ENCODE measurements at places on chromosomes 2 and 18. TPM values are rescaled to one million over a fixed set of nuclear protein-coding genes. Genes with fewer than 3 reads are reported as not detected.

DNA sequence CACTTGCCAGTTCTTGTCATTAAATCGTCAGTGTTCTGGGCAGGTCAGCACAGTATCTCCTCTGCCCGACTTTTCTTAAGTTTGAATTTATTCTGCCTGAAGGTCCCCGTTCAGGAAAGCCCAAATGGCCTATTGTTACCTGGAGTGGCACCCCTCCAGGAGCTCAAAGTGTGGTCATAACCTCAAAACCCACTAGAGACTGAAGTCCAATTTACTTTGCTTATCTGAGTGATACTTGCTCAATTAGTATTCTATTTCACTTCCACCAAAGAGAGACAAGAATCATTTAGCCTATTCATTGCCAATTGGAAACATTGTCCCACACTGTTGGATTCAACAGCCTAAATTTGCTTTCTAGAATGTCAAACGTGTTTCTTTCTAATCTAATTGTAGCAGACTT is 375.3 kb downstream of the LNPK start:
- no peak for DNase-seq

DNA sequence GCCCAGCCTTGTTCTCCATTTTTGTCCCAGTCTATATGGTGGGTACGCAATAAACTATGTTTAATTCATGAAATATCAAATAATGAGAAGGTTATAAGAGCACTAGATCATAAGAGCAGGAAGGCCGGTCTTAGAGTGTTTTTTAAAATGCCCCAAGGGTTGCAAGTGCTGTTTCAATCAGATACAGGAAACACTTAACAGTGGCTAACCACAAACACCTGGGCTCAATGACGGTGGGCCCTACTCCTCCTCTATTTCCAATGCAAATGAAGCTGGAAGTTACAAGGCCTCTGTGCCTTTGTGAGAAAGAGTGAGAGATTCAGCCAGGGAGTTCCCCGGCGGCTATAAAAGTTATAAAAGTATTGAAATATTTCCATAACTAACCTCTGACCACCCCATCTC is 18.9 kb upstream of the WDR33 start:
- DNase-seq: peak; percentile 60

The KIF1A gene
- total RNA-seq: not detected

The CCL20 gene
- 1.4 TPM for total RNA-seq

The CTAGE1 gene
- total RNA-seq: not detected

The MFF gene
- 53.4 TPM for total RNA-seq

The DYSF gene
- total RNA-seq: 28.2 TPM

The HOXD1 gene
- total RNA-seq: not detected
